ENCODE measurements at places on chromosomes 12 and 14.

DNA sequence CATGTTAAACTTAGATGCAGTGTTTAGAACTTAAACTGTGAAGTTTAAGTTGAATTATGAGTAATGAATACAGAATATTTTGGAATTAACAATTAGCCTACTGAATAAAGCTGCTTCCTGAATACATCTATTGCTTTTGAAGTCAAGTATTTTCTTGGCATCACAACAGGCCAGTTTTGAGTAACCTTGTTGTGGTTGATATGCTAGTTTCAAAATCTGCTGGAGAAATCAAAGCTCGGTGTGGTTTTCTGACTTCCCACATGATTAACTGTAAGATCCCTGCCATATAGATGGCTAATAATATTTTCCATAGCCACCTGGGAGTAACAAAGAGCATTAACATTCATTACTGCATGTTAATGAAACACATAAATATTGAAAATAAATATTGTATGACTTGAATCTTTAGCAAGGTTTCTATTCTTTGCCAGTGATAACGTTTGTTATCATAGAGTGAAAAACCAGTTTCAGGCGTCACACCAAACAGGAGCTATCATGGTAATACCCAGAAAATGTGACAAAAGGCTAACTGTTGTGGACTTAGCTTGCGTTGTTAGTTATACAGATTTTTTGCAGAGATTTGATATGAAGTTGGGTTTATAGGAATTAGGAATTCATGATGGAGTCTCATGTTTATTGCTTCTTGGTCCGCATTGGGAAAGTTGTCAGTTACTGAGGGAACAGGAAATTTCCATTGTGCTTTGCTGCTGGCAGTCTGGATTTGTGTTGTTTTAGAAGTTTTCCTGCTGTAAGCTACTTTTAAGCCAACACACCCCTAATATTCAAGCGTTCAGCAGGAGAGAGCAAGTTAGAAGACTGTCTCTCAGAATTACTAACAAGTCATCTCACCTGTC is 32.1 kb downstream of the PPFIBP1 start:
- no peak for DNase-seq

DNA sequence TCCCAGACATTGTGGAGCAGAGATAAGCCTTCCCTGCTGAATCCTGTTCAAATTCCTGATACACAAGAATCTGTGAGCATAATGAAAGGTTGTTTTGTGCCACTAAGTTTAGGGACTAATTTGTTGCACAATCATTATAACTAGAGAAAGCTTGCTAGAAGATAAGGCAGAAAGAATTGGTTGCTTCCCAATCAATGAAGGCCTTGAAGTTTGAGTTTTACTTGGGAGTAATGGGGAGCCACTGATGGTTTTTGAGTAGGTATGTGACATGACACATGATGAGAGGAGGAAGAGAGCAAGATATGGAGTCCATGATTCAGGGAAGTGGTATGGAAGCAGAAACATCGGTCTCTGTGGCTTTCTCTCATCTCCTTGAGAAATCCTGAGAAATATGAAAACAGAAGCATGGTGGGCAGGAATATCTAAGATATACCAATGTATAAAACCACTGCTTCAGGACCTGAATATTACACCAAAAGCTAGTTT is 13.3 kb upstream of the TCP11L2 start:
- DNase-seq = no peak

DNA sequence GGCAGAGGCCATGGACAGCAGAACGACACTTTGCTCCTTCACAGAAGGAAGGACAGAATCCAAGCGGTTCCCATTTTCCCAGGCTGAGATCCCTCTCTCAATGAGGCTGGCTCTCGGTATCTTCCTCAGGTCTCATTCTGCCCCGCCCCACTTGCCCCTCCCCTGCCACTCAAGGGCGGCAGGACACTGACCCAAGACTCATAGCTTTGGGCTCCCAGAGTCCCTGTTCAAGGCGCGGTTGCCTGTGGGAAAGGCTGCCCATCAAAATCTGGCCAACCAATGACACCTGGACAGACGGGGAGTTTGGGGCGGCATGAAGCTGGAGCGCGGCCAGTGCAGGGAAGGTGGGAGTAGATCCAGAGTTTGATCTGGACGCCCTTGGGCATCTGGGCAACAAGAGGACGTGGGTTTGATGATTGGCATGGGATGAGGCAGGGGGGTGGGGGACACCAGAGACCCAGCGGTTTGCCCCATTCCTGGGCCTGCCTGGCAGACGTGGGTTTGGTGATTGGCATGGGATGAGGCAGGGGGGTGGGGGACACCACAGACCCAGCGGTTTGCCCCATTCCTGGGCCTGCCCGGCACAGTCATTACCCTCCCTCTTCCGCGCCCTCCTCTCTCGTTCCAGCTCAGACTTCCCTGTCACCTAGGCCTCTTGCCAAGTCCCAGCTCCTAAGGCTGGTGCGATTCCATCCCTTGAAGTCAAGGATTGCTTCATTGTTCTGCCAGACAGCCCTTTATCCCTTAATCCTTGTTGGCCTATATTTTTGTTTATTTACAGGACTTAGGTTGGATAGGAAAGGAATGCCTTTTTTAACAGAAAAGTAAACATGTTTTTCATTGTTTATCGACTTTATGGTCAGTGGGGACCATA is 92.1 kb downstream of the NINJ2 start:
- DNase-seq = no peak

DNA sequence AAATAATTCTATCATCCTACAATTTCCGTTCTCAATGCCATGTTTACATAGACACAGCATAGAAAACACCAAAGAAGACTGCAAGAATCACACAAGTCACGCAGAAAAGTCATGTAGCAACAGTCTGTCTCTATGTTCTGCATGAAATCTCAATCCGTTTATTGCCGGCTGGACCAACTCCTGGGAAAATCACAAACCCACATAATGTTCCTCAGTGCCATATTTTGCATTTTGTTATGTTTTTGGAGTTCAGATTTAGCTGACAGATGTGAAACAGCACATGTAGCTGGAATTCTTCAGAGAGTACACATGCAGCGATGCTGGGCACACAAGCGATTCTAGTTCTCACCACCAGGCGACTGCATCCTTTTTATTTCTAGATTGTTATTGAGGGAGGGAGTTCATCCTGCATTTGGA is 193.1 kb downstream of the APAF1 start:
- DNase-seq = no peak

GRCh38 chr12:19201661-19202060 is 72.1 kb downstream of the PLEKHA5 start:
- DNase-seq = no peak

GRCh38 chr12:58657190-58657589 is 263.1 kb downstream of the LRIG3 start:
- DNase-seq = no peak

DNA sequence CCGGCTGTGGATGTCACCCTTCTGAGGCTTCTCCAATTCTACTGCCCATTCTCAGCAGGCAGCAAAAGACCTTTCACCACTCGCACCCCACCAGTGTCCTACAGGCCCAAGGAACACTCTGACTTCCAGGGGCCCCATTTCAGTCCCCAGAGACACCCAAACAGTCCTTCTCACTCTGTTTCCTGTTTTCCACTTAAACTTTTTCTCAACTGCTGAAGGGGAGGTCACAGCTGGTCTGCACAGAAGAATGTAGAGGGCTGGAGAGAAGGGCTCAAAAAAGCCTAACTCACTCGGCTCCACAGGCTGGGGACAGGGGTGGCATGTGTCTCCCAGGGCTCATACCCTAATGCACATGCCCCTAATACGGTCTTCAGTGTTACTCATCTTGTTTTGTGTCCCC is 4.2 kb upstream of the DTX1 start:
- no peak for DNase-seq

DNA sequence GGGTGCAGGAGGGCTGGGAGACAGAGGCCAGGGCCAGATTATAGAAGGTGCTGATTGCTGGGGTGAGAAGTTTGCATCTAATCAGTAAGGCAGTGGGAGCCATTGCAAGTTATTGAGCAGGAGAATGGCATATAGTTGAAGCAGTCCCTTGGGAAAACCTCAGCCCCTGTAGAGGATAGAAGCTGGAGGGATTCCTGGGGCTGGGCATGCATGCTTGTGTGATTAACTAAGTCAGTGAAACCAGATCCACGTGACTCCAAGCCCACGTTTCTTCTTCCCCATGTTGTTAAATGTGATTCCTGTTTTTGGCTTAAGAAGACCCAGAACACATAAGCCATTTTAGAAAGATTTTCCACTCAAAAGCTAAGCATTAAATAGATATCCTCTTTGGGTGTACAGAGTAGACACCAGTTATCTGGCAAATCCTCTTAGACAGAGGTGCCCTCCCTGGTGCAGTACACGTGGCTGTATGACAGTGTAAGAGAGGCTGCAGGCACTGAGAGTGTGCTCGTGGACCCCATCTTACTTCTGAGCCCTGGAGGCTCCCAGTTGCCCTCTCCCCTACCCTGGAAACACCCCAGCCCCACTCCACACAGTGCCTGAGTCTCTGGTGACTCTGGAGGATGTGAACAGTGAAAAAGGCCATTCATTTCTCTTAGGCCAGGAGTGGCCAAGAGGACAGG is 3.2 kb downstream of the C14orf132 start:
- no peak for DNase-seq

Data from central memory CD4-positive, alpha-beta T cell (primary cell).